ENCODE measurements at places on chromosomes 5 and 9. TPM values are rescaled to one million over a fixed set of nuclear protein-coding genes. Genes with fewer than 3 reads are reported as not detected.

SREK1 gene
- polyA plus RNA-seq, result 50.6 TPM

PLAC8L1 gene
- polyA plus RNA-seq, result 0.51 TPM

OR13C8 gene
- not detected for polyA plus RNA-seq

SPINK6 gene
- polyA plus RNA-seq, result not detected

DNA sequence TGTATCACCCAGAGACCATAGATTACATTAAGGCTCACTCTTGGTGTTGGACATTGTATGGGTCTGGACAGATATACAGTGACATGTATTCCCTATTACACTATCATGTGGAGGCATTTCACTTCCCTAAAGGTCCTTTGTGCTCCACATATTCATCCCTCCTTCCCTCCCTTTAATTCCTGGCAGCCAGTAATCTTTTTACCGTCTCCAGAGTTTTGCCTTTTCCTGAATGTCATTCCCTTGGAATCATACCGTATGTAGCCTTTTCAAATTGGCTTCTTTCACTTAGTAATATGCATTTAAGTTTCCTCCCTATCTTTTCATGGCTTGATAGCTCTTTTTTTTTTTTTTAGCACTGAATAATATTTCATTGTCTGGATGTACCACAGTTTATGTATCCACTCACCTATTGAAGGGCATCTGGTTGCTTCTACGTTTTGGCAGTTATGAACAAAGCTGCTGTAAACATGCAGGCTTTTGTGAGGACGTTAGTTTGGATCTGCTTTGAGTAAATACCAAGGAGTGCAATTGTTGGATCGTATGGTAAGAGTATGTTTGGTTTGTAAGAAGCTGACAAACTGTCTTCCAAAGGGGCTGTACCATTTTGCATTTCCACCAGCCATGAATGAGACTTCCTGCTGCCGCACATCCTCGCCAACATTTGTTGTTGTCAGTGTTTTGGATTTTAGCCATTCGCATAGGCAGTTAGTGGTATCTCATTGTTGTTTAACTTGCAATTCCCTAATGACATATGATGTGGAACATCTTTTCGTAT is 122.1 kb upstream of the SMIM23 start:
- H3K4me3 ChIP-seq, result no peak overlapping the region
- no peak overlapping the region for H3K27ac ChIP-seq
- no peaks in the 10 kb centered on the region for H3K27me3 ChIP-seq
- DNase-seq, result no peak
